ENCODE measurements at places on chromosomes 3 and 15. TPM values are rescaled to one million over a fixed set of nuclear protein-coding genes. Genes with fewer than 3 reads are reported as not detected.

Gene GNAT1
- not detected for total RNA-seq

Gene MOBP
- total RNA-seq: not detected

Gene TLR9
- total RNA-seq: 0.21 TPM

Gene GOLGA8G
- total RNA-seq: not detected

Gene RPP14
- 24.0 TPM for total RNA-seq

Gene PTX3
- 15.8 TPM for total RNA-seq

Gene BOC
- 4.4 TPM for total RNA-seq

Gene AP3B2
- total RNA-seq: 0.47 TPM

Gene SCAANT1
- total RNA-seq: not detected

Gene SLC22A13
- 0.14 TPM for total RNA-seq

Gene ZMAT3
- 23.2 TPM for total RNA-seq

Gene IL17RD
- total RNA-seq: 4.6 TPM

Gene GATA2
- 14.3 TPM for total RNA-seq

Gene GP5
- not detected for total RNA-seq

Gene APH1B
- total RNA-seq: 4.3 TPM

Gene ADAMTS17
- total RNA-seq: 2.2 TPM

Gene ARNT2
- total RNA-seq: 4.5 TPM

Gene ILDR1
- total RNA-seq: not detected

Gene GAP43
- total RNA-seq: 1.7 TPM

Gene RAB8B
- total RNA-seq: 32.6 TPM

Gene AZI2
- 43.5 TPM for total RNA-seq

Gene CA12
- total RNA-seq: 5.2 TPM

Gene NANOGP8
- total RNA-seq: not detected

Gene ONECUT1
- not detected for total RNA-seq

Gene LTK
- total RNA-seq: 0.14 TPM

Gene SLC24A5
- not detected for total RNA-seq

Gene SSUH2
- total RNA-seq: 1.9 TPM

Gene UTS2B
- not detected for total RNA-seq

Gene ATXN7
- total RNA-seq: 24.8 TPM

Gene LSAMP
- 6.2 TPM for total RNA-seq

Gene ADCY5
- 254 TPM for total RNA-seq

Gene KIF7
- 3.7 TPM for total RNA-seq

Gene EPHB1
- 0.31 TPM for total RNA-seq

Gene PLA1A
- 3.9 TPM for total RNA-seq

Gene GCHFR
- total RNA-seq: 2.1 TPM

Gene IQCF6
- not detected for total RNA-seq

Gene RPLP1
- total RNA-seq: 649 TPM

Gene SERPINI1
- 10.9 TPM for total RNA-seq

Gene SAMD7
- total RNA-seq: not detected

Gene ITIH1
- total RNA-seq: not detected

Gene DUOX1
- total RNA-seq: 0.86 TPM

Gene UROC1
- total RNA-seq: not detected

Gene METTL6
- 8.5 TPM for total RNA-seq

Gene PRKCI
- 21.1 TPM for total RNA-seq

Gene RASL12
- total RNA-seq: 10.0 TPM

Gene AGBL1
- total RNA-seq: 0.02 TPM

Gene SLCO2A1
- total RNA-seq: 2.8 TPM

Gene CPN2
- 1.6 TPM for total RNA-seq

Gene ZNF662
- 3.0 TPM for total RNA-seq

Gene SI
- total RNA-seq: not detected

Gene CLDN18
- total RNA-seq: not detected

Gene ATP2B2
- total RNA-seq: 0.35 TPM

Gene TUSC7
- total RNA-seq: not detected

Gene CHRM5
- total RNA-seq: not detected
